ENCODE measurements at places on chromosomes 12 and 14. TPM values are rescaled to one million over a fixed set of nuclear protein-coding genes. Genes with fewer than 3 reads are reported as not detected.
A peak's percentile ranks its signal among the peaks of the same experiment; 100 is the strongest.

The AQP6 gene
- 0.27 TPM for total RNA-seq

DNA sequence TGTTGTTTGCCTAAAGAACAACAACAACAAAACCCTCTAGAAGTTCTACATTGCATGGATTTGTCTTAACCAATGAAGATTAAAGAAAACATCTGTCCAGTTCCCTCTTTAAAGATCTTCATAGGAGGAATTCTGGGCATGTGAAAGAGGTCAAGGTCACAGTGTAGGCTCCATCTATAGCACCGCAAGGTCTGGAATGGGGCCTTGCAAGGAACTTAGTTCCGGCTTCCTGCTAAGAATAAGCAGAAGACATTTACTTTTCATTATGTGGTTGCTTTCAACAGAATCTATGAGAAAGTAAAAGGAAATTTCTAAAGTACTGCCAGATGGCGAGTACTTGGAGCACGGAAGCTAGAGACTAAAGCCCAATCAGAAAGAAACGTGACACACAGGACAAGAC, 57.2 kb upstream of the GNPNAT1 start:
- no peak for DNase-seq

- DNase-seq: peak; percentile 90
Measured at GRCh38 chr12:3135522-3136461, 58.6 kb downstream of the TSPAN9 start.

GRCh38 chr12:110475426-110475825, 6.8 kb downstream of the FAM216A start:
- DNase-seq: no peak

- DNase-seq: no peak
Measured at GRCh38 chr12:132210223-132211055, 66.2 kb downstream of the NOC4L start.

DNA sequence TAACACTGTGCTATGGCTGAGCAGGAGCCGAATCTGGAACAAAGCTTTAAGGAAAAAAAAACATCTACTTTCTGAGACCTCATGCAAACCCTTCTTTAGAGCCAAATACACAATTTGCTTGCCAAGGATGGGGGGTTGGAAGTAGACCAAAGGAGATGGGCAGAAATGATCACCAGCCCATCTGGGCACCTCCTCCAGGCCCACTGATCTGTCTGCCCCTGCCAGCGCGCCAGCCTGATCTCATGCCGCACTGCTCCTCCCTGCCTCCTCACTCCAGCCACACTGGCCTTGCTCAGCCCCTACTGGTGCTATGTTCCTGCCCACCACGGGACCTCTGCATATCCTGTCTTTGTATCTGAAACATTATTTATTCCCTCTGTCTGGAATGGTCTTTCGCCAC, 24.8 kb upstream of the RAB35 start:
- DNase-seq: peak; percentile 68

- DNase-seq: no peak
Measured at GRCh38 chr12:64175254-64175945, 46.7 kb downstream of the KICS2 start.

DNA sequence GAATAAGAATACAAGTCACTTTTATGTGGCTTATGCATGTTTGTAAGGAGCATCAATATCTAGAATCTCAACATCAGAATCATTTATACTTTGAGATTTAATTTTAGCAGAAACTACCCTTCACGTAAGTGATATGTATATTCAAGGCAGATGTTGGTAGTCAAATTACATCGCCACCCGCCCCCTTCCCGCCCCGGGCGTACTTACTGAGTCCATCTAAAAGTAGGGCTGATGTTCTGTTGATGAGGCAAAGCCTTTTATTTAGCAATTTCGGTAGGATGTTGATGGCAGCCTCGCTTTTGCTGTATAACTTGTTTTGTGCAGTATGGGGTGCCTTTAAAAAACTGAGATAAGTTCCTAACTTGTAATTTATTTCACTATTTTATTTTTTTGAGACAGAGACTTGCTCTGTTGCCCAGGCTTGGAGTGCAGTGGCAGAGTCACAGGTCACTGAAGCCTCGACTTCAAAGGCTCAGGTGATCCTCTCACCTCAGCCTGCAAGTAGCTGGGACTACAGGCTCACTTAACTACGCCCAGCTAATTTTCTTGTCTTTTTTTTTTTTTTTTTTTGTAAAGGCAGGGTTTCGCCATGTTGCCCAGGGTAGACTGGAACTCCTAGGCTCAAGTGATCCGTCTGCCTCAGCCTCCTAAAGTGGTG, 30.8 kb downstream of the KTN1 start:
- no peak for DNase-seq

DNA sequence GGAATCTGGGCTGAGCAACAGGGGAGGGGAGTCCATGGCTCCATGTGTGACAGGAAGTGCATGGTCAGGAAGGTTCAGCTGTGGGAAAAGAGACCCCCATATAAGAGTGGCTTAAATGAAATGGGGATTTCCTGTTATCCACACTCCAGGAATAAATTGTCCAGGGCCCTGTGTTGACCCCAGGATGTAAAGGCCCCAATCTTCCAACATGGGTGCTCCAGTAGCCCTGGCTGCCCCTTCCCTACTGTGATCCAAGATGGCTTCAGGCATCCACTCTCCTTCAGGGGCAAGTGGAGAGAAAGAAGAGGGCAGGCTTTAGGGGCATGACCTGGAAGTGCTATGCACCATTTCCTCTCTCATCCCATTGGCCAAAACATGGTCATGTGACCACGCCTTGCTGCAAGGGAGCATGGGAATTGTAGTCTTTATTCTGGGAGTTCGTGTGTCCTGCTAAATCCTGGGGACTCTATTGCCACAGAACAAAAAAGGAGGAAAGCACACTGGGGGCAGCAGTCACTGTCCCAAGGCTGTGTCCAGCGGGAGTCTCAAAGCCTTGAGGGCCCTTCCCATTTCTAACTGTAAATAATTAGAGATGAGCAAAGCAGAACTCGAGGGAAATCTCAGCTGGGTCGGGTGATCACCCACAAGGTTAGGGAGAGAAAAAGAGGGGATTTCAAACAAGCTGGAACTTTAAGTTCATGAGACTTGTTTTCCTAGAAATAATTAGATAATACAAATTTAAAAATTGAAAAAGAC, 289.2 kb downstream of the ADGRD1 start:
- DNase-seq: no peak

DNA sequence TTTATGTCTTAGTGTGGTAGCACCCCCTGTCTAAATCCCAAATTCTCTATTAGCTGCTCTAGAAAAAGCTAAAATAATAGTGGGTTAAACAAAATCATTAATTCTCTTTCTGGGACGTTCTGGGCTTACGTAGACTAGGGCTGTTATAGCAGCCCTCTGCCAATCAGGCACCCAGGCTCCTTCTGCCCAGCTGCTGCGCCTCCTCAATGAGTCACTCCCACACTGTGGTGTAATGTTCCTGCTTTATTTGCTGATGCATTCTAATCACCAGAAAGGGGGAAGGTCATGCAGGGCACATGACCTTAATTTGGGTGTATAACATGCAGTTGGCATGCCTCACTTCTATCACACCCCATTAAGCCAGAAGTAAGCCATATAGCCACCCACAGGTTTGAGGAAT, 294.5 kb downstream of the GALC start:
- no peak for DNase-seq

DNA sequence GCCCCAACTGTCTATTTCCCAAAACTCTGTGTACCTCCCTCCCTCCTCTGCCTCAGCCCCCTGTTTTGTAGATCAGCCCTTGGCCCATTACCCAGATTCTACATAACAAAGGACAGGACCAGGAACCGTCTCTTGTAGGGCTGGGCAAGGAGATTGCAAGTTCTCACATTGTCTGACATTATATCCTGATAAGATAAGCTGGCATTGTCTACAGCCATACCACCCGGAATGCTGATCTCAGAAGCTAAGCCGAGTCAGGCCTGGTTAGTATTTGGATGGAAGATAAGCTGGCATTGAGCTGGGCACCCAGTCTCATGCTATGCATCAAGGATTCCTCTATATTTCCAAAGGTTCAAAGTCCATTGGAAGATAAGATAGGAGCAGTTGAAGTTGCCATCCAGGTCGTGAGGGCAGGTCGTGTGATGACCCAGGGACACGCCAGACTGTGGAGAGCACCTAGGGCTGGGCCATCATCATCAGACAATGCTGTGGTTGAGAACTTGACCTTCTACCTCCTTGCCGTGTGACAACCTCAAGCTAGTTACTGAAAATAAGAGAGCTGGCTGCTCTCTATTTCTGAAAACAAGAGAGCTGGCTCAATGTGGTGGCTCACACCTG, 29.5 kb downstream of the PHETA1 start:
- no peak for DNase-seq

- no peak for DNase-seq
Measured at GRCh38 chr12:125105600-125105999, 40.4 kb downstream of the AACS start.

DNA sequence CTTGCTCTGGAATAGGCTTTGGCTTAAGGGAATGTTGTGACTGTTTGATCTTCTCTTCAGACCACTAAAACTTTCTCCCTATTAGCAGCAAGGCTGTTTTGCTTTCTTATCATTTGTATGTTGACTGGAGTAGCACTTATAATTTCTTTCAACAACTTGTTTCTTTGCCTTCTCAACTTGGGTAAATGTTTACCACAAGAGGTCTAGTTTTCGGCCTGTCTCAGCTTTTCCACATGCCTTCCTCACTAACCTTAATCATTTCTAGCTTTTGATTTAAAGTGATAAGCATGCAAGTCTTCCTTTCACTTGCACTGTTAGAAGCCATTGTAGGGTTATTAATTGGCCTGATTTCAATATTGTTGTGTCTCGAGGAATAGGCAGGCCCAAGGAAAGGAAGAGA, 126.7 kb upstream of the AEBP2 start:
- DNase-seq: no peak

DNA sequence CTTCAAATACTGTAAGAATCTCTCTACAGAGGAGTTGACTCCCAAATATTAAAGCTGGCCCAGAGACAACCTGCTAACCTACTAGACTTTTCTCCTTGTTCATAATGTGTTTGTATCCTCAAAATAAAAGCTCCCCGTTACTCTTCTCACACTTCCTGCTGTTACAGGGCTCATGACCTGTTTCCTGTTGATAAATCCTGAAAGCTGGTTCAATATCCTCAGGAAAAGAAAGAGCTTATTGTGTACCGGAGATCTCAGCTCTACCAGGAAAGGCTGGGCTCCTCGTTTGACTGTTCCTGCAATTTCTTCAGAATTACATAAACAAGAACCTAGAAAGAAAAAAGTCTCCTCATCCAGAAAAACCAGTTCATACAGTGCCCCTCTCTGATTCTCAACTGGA, 30.8 kb downstream of the CLEC1A start:
- no peak for DNase-seq

DNA sequence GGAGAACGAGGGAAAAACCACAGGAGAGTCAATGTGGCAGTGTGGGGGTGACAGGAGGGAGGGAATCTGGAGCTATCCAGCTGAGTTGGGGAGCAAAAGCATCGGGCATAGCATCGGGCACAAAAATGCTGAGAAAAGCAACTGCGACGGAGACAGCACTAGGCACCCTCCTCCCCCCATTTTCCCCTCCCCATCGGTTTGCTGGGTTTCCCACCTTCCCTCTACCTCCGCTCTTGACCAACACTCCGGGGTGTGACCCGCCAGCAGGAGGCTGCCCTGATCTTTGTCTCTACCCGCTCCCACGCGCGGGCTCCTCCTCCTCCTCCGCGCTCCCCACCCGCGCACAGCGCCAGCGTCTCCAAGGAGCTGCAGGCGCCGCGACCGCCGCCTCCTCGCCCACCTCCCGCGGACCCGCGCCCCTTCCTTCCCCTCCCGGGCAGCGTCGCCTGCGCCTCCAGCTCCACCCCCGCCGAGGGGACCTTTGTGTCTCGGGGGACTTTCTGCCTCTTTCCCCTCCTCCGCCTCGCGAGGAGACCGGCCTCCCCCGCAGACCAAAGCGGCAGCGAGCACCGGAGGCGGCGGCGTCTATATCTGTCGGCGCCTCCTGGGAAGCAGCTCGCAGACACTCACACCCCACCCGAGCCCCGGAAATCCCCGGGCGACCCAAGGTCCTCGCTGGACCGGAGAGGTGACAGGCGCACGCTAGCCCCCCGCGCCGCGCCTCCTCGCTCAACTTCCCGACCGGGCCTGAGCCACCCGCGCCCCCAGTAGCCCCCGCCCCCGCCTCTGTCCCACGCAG, 920 bp downstream of the CDK17 start:
- DNase-seq: peak; percentile 54

DNA sequence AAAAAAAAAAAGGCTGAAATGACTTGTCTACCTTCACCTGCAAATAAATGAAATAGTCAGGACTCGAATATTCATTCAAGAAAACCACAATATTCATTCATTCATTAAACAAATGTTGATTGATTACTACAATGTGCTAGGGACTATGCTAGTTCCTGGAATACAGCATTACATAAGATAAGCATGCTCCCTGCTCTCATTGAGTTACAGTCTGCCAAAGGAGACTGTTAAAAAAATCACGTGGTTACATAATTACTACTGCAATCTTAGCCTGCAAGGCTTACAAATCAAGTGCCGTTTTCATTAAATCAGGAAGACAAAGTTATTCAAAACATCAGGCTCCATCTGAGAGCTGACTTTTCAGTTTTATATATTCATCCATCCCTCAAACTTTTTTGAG, 70.4 kb upstream of the RIC8B start:
- DNase-seq: no peak

- DNase-seq: no peak
Measured at GRCh38 chr12:92259696-92260251, 114.1 kb upstream of the BTG1 start.

The SYT1 gene
- 128 TPM for total RNA-seq

The BCL2L14 gene
- total RNA-seq: not detected

DNA sequence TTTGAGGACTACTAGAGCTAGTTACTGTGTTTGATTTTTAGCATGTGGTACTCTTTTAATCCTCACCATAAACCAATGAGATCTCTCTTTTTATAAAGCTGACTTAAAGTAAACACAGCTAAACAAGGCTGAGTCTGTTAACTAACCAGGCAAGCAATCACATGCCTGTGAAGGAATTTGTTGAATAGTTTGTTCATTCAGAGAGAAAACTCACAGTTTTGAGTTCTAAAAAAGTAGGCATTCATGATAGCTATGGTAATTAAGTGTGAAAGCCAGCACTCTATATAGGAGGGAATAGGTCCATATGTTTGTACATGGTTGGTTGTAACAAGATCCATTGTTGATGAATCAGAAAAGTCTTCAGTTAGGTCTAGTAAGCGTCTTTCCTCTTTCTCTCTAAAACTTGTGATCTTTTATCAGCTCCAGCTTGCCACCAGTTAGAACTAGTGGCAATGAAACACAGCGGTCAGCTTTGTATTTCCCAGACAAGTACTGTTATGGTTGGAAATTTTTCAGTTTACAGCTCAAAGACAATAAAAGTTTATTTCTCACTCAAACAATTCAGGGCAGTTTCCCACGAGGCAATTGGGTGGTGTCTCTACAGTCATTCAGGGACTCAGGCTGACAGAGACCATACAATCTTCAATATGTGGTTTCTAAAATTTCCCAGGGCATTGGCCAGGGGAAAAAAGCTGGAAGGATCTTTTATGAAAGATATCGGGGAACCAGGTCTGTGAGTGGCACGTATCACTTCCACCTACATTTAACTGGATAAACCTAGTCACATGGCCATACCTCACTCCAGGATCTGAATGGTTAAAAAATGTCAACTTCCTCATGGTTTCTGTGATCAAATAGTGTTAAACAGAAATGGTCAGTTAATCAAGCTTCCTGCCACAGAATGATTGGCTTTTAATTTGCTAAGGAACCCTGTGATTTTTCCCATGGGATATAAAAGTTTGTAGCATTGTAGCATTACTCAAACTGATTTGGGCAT, 203.1 kb downstream of the KIF21A start:
- no peak for DNase-seq
